GM12878 (cell line): ENCODE measurements at places on chromosomes 3 and 15.
A peak's percentile ranks its signal among the peaks of the same experiment; 100 is the strongest.

GRCh38 chr3:172647823-172648222, 63.0 kb downstream of the NCEH1 start:
- H3K36me3 ChIP-seq = no peaks in the 10 kb centered on the region
- H3K27me3 ChIP-seq = no peaks in the 10 kb centered on the region

DNA sequence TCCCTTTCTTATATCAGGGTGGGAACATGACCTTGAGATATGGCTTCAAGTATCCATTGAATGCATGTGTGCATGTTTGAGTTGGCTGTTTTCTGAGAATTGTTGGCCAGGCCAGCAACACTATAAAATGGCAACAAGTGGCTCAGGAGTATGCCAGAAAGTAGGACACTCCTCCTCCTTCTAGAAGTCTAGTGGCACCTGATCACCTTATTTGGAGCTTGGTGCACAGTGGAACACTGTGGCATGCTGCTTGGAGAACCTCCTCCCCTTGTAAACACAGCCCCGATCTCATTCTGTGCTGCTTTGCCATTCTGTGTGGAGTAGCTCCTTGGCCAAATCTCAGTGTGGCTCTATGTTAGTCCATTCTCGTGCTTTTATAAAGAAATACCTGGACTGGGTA, 114.8 kb upstream of the NDN start:
- H3K27me3 ChIP-seq = no peaks in the 10 kb centered on the region
- H3K36me3 ChIP-seq = no peaks in the 10 kb centered on the region
- no peak for DNase-seq
- no peaks in the 10 kb centered on the region for H3K4me1 ChIP-seq
- H3K4me3 ChIP-seq = no peak overlapping the region
- H3K27ac ChIP-seq = no peak overlapping the region

GRCh38 chr3:127388427-127388826, 100.6 kb upstream of the PRR20G start:
- H3K27ac ChIP-seq = no peak overlapping the region
- no peak for DNase-seq
- H3K4me1 ChIP-seq = no peaks in the 10 kb centered on the region

DNA sequence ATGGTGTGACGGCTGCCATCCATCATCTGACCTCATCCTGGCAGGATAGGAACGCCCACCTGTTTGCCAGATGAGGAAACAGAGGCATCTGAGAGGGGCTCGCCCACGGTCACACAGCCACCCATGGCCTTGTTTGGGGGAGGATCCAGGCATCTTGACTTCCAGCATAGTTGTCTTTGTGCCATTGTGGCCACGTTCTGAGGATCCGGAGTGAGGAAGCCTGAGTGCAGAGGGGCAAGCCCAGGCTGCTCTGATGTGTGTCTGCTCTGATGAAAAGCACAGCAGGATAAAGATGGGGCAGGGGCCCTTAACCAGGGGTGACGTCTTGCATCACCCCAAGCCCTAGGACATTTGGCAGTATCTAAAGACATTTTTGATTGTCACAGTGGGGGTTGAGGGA, 58.7 kb downstream of the FGD5 start:
- no peaks in the 10 kb centered on the region for H3K4me1 ChIP-seq
- H3K27ac ChIP-seq = no peak overlapping the region
- no peaks in the 10 kb centered on the region for H3K36me3 ChIP-seq
- H3K4me3 ChIP-seq = no peak overlapping the region
- DNase-seq = no peak

GRCh38 chr3:43913036-43913948, 222.6 kb downstream of the ABHD5 start:
- H3K4me1 ChIP-seq = no peaks in the 10 kb centered on the region
- H3K36me3 ChIP-seq = no peaks in the 10 kb centered on the region
- peaks cover 3% of the 10 kb centered on the region for H3K27me3 ChIP-seq
- H3K27ac ChIP-seq = no peak overlapping the region
- no peak overlapping the region for H3K4me3 ChIP-seq

DNA sequence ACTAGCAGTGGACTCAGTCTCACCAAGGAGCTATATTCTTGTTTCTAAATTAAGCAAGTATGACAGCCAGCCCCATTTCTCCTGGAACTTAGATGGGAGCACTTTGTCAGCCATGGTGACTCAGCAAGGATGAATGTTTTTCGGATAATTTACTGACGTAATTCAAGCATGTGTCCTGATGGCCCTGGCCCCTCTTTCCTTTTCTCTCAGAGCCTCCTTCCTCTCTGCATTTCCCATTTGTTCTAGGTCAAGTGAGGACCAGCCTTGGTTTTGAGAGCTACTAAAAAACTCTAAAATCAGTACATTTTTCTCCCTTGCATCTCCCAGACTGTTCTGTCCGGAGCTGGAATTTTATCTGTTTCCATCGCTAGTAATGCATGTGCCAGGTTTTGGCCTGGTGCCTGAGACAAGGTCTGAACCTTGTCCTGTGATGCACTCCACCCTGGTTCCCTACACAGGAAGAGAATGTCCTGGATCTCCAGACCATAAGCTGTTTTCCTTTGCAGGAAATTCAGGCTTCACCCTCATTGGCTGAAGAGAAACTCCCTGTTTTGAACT, 256.6 kb upstream of the ROPN1 start:
- H3K4me1 ChIP-seq = peaks cover 15% of the 10 kb centered on the region
- no peak overlapping the region for H3K27ac ChIP-seq
- H3K27me3 ChIP-seq = no peaks in the 10 kb centered on the region

GRCh38 chr15:85710340-85710842, 84.3 kb downstream of the KLHL25 start:
- H3K27me3 ChIP-seq = no peaks in the 10 kb centered on the region
- H3K4me1 ChIP-seq = peaks cover 51% of the 10 kb centered on the region
- peak overlapping the region; percentile 52 for H3K4me3 ChIP-seq
- DNase-seq = peak; percentile 75
- peaks cover 21% of the 10 kb centered on the region for H3K36me3 ChIP-seq

DNA sequence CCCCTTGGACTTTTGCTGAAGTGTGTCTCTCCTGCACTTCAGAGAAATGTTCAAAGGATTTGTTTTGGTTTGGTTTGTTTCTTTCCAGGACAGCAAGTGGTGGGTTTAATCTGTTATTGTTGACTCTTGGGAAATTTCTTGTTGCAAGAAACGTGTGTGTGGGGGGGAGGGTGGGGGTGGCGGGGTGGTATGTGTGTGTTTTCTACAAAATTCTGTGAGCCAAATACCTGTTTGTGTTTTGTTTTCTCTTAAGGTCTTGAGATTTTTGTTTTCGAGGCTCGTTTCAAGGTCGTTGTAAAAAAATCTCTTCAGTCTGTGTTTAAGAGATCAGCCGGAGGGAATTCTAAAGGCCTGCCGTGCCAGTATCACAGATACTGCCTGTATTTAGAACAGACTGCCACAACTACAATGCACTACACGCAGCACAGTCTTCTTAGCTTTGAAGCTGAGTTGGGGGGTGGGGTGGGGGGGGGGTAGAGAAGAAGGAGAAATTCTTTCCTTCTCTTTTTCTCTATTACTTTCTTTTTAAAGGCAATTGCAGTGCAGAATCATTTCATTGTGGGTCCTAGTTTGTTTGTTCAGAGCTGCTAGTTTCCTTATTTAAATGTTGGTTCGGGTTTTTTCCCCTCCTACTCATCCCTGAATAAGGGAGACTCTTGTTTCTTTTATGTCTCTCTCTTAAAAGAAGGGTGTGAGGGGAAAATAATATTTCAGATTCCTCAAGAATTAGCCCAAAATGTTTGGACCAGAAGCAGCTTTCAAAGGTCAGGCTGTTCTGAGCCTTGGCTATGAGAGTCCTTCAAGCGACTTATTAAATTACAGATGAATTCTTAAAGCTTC, 1.4 kb upstream of the BCL6 start:
- no peak overlapping the region for H3K27ac ChIP-seq
- H3K4me1 ChIP-seq = peaks cover 11% of the 10 kb centered on the region
- peaks cover 19% of the 10 kb centered on the region for H3K27me3 ChIP-seq
- no peak overlapping the region for H3K4me3 ChIP-seq
- H3K36me3 ChIP-seq = no peaks in the 10 kb centered on the region

DNA sequence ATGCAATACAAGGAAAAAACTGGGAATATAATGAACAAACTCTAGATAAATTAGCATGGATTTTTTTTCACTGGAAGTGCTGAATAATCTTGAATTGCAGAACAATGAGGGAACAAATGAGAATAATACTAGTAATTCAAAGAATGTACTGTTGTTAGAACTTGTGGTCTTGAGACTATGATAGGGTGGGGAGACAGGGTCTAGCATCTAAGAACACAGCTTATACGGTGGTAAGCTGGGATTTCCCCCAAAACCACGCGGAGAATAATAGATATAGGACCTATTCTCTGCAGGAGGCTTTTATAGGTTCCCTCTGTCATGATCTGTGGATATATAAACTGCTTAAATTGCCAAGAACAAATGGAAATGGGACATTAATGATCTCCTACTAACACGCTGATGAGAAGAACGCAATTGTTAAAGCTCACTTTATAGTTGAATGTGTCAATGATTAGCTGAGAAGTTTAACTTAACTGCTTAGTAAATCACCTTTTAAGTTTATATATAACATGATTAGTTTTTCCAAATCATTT, 692.3 kb downstream of the ZPLD1 start:
- no peaks in the 10 kb centered on the region for H3K36me3 ChIP-seq
- no peaks in the 10 kb centered on the region for H3K27me3 ChIP-seq
- no peak overlapping the region for H3K27ac ChIP-seq
- no peaks in the 10 kb centered on the region for H3K4me1 ChIP-seq

GRCh38 chr3:158672215-158673176, at the start of gene LXN:
LXN (minus strand) TSS chr3:158672648; CDS start chr3:158672478, 170 bp downstream.
- no peaks in the 10 kb centered on the region for H3K36me3 ChIP-seq
- H3K4me1 ChIP-seq = peaks cover 4% of the 10 kb centered on the region; the same call in 1 of the 2 replicates
- H3K27me3 ChIP-seq = no peaks in the 10 kb centered on the region
- H3K27ac ChIP-seq = peak within 1 kb of the TSS; percentile 75
- peak within 1 kb of the TSS; percentile 78 for H3K4me3 ChIP-seq

- no peaks in the 10 kb centered on the region for H3K27me3 ChIP-seq
- H3K36me3 ChIP-seq = peaks cover 2% of the 10 kb centered on the region
- no peak for DNase-seq
- no peak overlapping the region for H3K27ac ChIP-seq
- H3K4me3 ChIP-seq = no peak overlapping the region
- no peaks in the 10 kb centered on the region for H3K4me1 ChIP-seq
Measured at GRCh38 chr3:121490161-121490560, 55.6 kb downstream of the POLQ start.

DNA sequence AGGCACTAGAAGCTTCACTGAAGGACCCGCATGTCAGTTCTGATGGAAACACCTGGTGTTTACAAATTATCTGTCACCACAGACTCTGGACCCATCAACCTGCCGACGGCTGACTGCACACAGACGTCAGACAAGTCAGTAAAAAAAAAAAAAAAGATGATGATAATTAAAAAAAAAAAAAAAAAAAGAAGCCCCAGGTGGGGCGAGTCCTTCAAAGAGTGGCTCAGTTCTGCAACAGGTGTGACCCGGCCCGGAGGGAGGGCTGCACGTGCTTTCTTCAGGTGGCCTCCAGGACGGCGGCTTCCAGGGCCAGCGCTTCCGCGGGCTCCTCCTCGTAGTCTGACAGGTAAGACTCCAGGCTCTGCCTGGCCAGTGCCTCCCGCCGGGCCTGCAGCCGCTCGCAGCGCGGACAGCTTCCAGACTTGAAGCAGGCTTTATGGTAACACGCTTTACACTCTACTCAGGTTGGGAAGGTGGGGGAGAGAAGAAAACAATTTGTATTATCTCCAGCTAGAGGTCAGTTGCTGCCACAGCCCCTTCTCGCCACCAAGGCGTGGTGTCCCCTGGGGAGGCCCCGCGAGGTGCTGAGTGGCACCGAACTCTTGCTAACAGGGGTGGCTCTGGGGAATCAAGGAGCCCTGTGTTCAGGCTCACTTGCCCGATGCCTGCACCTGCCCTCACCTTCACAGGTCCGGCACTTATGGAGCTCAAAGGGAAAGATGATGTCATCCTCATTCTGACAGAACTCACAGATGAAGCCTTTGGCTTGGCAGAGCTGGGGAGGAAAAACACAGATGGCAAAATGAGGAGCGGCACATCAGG, 61.8 kb downstream of the RUBCN start:
- no peaks in the 10 kb centered on the region for H3K4me1 ChIP-seq
- no peak overlapping the region for H3K4me3 ChIP-seq
- peaks cover 24% of the 10 kb centered on the region for H3K36me3 ChIP-seq
